ENCODE measurements at places on chromosomes 1 and 21. TPM values are rescaled to one million over a fixed set of nuclear protein-coding genes. Genes with fewer than 3 reads are reported as not detected.

The FAM72B gene
- 0.50 TPM for total RNA-seq

The SLC44A5 gene
- total RNA-seq: 0.15 TPM

The TMEM51 gene
- total RNA-seq: 8.3 TPM

The SPAG17 gene
- total RNA-seq: not detected

The CTBS gene
- total RNA-seq: 19.6 TPM

The SLC19A2 gene
- 8.9 TPM for total RNA-seq

The CHAF1B gene
- total RNA-seq: 4.1 TPM

The XCL1 gene
- total RNA-seq: not detected

The SUMO3 gene
- 92.6 TPM for total RNA-seq

The PAPPA2 gene
- total RNA-seq: 2.2 TPM

The OR2T12 gene
- total RNA-seq: not detected

The SPRR3 gene
- not detected for total RNA-seq

The PADI2 gene
- 0.15 TPM for total RNA-seq

The DFFB gene
- total RNA-seq: 13.5 TPM

The MROH9 gene
- total RNA-seq: not detected

The SLFNL1 gene
- total RNA-seq: 0.66 TPM

The SLC35F3 gene
- not detected for total RNA-seq

The CLSTN1 gene
- total RNA-seq: 120 TPM

The VANGL2 gene
- under 0.01 TPM for total RNA-seq
